ENCODE measurements at places on chromosomes 6 and 20.

DNA sequence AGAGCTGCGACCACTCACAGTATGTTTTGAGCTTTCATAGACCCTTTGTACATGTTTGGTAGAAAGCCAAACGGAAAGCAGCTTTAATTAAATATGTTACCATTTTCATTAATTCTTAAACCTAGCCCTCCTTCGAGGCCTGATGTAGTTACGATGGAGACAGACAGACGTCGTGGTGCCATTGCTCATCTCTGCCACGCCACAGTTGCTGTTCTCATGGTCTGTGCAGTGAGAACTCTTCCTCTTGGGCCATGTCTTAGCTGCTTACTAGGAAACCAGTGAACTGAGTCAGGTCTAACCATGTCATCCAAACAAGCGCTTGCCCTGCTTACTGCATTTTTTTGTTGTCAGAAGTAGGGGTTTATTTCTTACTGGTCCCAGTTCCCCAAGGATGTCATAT lies 62.8 kb downstream of the SNX9 start:
- DNase-seq, result no peak

DNA sequence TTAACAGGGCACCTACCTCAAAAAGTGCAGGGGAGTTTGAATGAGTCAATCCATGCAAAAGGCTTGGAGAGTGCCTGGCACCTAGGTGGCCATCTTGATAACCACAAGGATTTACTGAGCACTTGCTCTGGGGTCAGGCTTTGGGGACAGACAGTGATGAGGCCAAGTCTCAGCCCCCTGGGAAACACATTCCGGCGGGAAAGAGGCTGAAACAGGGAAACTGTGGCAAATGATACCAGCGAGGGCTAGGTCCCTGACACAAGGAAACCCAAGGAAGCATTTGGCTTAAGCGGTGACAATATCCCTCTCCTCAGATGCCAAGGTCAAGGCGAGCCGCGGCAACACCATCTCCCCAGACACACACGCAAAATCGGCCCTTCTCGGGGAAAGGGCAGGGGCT lies 527 bp upstream of the DOK5 start:
- DNase-seq, result no peak

GRCh38 chr20:23244156-23244915 lies 106.3 kb upstream of the NXT1 start:
- DNase-seq, result no peak

DNA sequence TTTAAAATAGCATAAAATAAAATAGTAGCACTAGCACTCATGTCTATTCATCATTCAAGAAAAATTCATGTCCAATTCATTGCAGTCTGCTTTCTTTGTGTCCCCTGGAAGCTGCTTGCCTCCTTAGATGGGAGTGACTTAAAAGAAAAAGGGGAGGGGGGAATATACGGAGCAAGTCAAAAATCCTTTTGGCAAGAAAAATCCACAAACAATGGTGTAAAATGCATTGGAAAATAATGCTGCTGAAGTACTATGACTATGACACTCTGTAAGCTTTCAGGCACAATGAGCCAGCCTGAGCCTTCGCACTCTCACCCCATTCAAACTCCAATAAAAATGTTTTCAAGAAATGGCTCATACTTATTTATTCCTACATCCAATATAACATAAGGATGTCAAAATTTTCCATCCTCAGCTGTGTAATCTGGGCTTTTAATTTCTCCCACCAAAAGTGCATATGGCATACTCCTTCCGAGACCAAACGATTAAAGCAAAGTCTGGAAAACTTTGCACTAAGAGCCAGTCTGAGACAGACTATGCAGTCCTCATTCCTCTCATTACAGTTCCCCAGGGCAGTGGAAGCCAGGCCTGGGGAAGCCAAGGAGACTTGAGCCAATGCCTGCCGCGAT lies 790 bp downstream of the NEDD9 start:
- DNase-seq, result peak; percentile 33

GRCh38 chr6:53426667-53427270 lies 78.0 kb upstream of the ELOVL5 start:
- DNase-seq, result no peak

DNA sequence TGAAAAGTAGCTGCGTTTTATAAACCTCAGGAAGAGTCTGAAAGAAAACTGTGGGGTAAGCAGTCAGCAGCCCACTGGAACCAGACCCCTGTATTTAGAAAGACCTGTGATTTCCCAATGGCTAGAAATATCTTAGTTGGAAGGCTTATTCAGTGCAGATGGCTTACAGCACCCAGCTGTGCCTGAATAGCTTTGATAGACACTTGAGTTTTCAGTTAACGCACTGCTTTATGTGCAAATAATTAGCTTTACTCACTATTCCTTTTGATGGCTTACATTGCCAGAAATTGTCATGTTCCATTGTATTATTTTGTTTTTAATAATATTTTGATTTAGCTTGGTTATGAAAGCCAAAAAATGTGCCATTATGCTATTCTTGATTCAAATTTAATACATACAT lies 465.3 kb upstream of the SYNCRIP start:
- DNase-seq, result no peak

- no peak for DNase-seq
Measured at GRCh38 chr6:73104921-73105320, 120.4 kb downstream of the KHDC1L start.

- DNase-seq, result no peak
Measured at GRCh38 chr6:152313542-152314482, 323.4 kb downstream of the SYNE1 start.

- DNase-seq, result no peak
Measured at GRCh38 chr6:169109411-169110220, 144.0 kb downstream of the THBS2 start.

DNA sequence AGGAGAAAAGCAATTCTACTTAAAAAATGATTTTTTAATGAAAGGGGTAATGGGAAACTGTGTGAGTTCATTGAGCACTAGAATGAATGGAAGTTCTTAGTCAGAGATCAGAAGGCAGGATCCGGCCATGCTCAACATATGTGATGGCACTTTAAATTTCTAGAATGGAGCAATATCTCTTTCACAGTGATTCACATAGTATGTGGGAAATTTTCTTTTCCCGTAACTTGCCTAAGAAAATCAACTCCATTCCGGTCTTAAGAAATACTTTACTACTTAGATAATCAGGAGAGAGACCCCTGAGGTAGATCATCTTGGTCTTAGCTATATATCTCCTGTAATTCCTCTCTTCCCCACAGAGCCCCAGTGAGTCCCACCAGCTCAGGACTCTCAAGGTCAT lies 131.8 kb downstream of the SCML4 start:
- DNase-seq, result no peak

DNA sequence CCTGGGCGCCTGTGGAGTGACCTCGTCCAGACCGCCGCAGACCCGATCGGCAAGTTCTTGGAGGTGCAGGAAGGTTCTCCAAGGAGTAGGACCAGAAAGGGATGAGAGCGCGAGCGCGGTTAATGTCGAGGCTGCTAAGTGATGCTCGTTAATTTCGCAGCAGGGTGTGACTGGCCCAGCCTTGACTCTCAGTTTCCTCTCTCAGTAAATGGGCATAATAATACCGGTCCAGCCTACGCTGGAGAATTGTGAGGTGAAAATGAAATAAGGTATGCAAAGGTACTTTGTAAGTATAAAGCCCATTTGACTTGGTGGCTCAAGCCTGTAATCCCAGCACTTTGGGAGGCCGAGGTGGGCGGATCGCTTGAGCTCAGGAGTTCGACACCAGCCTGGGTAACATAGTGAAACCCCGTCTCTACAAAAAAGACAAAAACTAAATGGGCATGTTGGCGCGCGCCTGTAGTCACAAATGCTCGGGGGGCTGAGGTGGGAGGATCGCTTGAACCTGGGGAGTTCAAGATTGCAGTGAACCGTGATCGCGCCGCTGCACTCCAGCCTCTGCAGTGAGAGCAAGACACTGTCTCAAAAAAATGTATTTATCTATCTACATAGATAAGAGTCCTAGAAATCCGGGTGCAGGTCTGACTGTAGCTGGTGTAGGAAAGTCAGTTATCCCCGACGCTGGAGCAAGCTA lies 634 bp upstream of the BTBD9 start:
- no peak for DNase-seq

GRCh38 chr6:152453421-152453820 lies 183.7 kb downstream of the SYNE1 start:
- DNase-seq, result no peak

- no peak for DNase-seq
Measured at GRCh38 chr20:36830791-36831691, 44.9 kb upstream of the TLDC2 start.

DNA sequence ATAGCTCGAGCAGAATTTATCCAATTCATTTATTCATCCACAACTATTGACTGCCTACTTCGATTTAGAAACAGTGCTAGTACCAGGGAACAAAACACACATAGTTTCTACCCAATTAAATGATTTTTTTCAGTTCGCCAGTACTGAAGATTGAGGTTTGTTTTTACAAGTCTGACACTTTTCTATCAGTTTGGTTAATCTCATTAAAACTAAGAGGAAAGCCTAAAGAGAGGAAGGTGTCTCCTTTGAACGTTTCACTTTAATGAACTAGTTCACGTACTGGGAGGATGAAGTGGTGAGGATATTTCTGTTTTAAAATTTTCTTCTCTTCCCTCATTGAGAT lies 570 bp upstream of the ANKS1A start:
- DNase-seq, result no peak

DNA sequence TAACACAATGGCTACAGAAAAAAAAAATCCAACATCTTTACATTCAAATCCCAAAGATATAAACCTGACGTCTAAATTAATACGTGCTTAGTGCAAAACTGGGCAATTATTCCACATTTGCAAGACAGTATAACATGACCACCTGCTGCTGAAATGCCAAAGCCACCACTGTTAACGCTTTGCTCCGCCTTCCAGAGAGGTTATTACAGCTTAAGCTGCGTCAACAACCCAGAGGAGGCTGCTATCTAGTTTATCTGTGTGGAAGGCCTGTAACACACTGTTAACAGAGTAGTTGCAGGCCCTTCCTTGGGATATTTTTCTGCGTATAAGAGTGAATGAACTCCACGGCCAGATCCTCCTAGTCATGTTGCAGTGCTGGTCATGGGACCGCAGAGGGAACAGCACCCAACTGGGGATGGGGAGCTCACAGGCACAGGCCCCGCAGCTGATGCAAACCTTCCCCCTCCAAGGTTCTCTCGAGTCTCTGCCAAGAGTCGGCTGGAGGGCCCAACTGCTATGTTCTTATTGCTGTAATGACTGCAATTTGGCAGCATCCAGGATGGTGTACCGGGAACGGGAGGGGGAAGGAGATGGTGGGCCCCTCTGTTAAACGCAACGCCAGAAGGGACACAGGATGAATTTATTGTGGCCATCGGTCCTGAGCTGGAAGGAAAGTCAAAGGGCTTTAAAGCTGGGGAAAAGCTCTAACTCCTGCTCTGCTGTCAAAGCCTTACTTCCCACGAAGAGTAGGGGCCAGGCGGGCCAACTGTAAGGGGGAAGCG lies 993 bp upstream of the NCOA7 start:
- DNase-seq, result peak; percentile 61

- no peak for DNase-seq
Measured at GRCh38 chr6:118639054-118639964, 12.1 kb downstream of the CEP85L start.

DNA sequence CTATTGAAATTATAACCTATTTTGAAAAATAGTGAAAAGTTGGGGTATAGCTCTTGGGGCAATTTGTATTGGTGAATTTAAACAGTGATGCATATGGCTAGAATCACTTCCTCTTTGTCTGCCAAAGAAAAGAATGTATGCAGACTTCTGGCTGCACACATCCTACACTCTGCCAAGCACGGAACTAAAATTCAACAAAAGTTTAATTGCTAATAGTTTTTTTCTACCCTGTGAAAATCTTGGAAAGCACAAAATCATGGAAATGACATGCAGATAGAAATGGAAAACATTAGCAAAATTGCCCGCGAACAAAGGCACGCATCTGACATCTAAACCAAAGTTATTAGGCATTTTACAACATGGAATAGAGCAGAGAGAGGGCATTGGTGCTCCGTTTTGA lies 106.4 kb upstream of the PDE10A start:
- DNase-seq, result no peak

- DNase-seq, result no peak
Measured at GRCh38 chr6:54860739-54861138, 14.2 kb downstream of the FAM83B start.

DNA sequence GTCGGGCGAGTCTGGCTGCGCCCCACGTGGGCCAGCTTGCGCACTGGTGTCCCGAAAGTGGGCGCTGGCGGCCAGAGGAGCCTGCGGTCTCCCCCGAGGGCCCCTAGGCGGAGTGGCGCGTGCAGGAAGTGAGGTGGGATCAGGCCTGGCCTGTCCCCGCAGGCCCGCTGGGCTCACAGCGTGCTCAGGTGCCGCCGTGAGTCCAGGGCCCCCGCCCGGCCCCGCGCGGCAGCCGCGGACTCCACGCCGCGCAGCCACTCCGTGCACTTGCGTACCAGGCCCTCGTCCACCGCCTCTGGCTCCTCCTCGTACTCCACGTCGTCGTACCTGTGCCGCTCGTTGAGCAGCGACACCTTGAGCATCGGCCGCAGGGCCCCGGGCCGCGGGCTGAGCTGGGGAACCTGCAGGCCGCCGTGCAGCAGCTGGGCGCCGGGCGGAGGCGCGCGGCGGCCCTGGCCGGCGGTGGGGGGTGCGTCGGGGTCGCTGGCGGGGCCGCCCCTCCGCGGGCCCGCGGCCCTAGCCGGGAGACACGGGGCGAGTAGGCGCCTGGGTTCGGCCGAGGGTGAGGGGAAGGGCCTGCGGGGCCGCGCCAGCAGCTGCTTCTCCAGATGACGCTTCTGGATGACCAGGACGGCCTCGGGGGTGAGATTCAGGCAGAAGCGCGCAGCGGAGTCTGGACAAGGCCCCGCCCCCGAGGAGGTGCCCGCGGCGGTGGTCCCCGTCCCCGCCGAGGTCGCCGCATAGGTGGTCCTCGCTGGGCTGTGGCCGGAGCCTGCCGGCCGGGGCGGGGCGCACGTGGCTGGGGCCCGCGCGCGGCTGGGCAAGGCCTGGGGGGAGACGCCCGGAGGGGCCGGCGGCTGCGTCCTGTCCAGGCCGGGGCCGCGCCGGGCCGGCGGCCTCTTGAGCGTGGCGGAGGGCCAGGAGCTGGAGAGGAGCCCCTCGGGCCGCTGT lies 835 bp downstream of the PRR18 start:
- DNase-seq, result no peak

Measured in SW480 (cell line).